ENCODE measurements at places on chromosomes 1 and 21.

- peak; percentile 94 for DNase-seq
Observed at GRCh38 chr1:240399381-240399780, 212.6 kb downstream of the GREM2 start.

DNA sequence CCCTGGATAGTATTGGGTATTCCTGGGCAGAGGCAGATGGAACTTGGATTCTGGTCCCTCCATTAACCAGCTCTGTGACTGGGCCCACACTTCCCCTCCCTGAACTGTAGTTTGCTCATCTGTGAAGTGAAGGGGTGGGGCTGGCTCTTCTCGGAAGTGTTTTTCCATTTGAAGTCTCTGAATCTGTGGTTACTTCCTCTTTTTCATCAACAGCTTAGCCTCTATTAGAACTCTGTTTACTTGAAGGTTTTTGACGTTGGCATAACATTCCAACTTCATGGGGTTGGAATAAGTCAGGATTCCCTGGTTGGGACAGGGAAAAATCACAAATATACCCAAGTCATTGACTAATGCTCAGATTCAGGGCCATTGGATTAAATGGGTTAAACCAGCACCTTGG, 3.6 kb downstream of the KIAA0040 start:
- DNase-seq, result no peak

- DNase-seq, result no peak
Observed at GRCh38 chr1:15577691-15578090, 7.2 kb downstream of the AGMAT start.

DNA sequence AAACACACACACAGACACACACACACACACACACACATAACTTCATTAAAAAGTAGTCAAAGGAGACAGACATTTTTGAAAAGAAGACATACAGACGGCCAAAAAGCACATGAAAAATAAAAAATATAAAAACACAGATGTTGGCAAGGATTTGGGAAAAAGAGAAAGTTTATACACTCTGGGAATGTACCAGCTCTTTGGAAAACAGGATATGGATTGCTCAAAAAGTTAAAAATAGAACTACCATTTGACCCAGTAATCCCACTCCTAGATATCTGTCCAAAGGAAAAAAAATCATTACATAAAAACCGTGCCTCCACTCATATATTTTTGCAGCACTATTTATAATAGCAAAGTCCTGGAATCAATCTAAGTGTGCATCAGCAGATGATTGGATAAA, 128.4 kb upstream of the C21orf91 start:
- DNase-seq, result no peak

DNA sequence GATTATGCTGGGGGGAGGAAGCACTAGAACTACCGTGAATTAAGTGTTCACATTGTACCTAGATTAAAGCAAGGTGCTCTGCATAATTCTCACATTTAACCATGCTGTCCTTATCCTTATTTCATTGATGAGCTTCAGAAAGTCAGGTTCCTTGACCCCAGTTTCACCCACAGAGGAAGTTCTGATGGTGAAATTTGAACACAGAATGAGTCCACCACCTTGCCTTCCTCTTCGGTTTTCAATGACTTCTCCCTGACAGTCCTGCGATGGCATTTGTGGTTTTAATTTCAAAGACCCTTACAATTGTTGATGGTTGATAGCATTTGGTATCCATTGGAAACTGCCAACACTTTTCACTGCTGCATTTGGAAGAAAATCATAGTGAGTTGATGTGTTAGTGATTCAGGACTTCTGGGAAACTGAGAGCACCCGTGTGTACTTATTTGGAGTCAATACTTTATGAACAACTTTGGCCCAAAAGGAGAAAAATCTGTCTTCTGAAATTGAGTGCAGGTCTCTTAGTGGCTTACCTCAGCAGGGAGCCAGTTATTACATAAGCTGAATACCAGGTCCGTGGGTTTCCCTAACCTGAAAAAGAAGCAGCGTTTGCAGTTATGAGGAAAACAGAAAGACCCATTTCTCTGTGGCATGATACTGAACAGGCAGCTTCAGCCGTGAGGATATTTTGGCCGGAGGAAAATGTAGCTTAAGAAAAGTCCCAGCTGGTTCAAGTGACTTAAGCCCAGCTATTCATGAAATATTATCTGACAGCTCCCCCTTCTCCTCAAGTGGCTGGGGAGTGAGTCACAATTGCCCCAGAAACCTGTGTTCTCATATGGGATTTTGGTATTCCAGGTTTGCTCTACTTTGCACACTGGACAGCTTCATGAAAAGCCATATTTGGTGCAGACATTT, 47.5 kb downstream of the ROR1 start:
- peak; percentile 73 for DNase-seq
